ENCODE measurements at places on chromosomes 3 and 15.

- DNase-seq, result no peak
Measured at GRCh38 chr15:69032031-69032430, 17.5 kb downstream of the NOX5 start.

GRCh38 chr15:74442604-74443003 lies 8.8 kb upstream of the SEMA7A start:
- peak; percentile 65 for DNase-seq

GRCh38 chr3:193665370-193665989 lies 72.5 kb downstream of the OPA1 start:
- no peak for DNase-seq

- DNase-seq, result peak; percentile 58
Measured at GRCh38 chr3:45964139-45964538, 20.9 kb downstream of the CXCR6 start.

DNA sequence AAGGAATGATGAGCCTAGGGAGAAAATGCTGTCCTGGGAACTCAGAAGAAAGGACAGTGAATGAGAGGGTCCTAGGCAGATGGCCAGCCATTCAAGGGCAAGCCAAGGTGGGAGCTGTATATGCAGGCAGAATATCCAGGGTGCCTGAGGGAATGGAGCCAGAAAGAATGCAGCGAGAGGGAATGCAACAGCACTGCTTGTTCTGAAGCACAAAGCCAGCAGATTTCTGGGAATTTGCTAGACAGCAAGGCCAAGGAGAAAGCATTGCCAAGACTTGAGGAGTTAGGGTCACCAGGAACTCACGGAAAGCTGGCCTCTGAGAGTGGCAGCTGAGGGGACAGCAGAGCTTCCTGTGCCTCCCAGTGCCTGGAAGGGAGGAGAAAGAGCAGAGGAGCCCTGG lies 200.6 kb downstream of the MYRIP start:
- no peak for DNase-seq

DNA sequence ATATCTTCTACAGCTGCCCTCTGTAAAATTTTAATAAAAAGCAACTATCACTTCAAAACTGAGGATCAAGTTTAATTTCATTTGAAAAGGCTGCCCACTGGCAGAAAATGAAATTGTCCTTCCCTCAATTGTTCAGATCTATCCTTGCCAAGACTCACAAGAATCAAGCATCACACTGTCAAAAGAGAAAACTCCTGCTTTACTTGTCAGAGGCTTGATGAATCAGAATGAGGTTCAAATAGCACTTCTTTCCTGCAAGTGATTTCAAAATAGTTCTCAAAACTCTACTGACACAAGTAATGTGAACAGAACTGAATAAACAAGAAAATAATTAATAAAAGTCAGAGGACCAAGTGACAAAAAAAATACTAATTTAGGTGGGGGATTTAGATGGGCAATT lies 70.6 kb downstream of the GOLIM4 start:
- no peak for DNase-seq

DNA sequence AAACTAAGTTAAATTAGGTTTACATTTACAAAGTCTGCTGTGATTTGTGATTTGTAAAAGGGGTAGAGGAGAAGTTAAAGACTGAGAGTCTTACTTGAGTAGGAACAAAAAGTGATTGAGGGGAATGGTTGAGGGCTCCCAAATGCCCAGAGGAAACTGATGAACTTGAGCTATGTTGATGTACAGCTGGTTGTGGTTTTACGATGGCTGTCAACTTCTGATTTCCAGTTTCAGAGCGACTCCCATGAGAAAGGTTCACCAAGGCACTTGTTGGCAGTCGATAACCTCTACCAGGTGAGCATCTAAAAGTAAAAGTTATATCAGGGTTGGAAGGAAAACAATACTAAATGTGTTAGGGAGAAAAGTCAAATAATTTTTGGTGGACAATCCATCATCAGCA lies 91.0 kb downstream of the XRN1 start:
- DNase-seq, result no peak

GRCh38 chr15:89395996-89396395 lies 61.4 kb upstream of the POLG start:
- DNase-seq, result no peak

DNA sequence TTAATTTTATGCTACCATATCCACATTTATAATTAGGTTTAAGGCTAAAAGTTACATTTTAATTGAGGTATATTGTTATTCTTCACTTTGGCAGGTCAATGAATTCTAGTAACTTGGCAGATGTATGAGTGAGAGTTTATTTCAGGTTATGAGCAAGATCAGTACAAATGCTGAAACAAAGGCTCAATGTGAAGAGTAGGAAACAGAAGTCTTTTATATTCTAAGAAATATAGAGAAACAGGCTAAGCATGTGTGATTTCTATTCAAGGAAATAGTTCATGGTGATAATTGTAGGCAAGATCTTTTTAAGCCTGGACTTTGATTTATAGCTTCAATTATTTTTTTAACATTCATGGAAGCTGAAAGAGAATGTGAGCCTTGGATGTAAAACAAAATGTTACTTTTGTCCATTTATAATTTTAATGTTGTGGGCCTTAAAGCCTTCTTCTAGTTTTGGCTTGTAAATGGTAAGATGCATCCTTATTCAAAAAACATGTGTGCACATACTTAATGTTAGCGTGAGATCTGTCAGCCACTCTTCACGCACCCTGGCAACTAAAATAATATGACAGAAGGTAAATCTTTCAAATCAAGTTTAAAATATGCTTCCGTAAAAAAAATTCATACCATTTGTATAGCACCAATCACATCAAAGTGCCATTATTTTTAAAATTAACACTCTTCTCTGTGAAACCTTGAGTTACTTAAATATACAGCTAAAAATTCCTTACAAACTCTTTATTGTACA lies 22.8 kb upstream of the OSTN start:
- DNase-seq, result no peak
